Stimulated activated CD4-positive, alpha-beta T cell treated with anti-CD3 and anti-CD28 coated beads, Interleukin-15, amount 100 ng/mL, for 24 hours (primary cell): ENCODE measurements at places on chromosomes 7 and 10.
A peak's percentile ranks its signal among the peaks of the same experiment; 100 is the strongest.

DNA sequence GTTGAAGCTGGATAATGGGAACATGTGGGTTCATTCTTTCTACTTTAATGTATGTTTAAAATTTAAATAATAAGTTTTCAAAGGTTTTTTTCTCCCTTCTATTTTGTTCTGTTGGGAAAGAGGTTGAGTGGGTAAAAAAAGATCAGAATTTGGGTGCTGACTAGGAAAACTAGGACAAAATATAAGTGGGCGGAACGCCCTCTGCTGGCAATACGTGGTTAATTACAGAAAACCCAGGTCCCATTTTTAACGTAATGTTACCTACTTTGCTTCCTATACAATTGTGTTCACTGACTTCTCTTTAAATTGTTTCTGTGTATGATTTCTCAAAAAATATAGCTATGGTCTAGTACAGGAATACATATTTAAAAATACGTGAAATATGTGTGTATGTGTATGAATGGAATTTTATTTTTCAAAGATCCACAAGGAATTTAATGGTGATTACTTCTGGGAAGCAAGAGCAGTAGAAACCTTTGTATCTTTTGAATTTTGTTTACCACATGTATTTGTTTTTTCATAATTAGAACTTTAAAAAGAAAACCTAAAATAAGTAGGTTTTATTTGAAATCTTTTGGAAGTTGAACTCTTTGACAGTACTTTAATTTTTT is 8.7 kb downstream of the ECD start:
- peak; percentile 57 for DNase-seq

GRCh38 chr7:134939136-134939535 is 47.2 kb upstream of the AGBL3 start:
- DNase-seq: no peak

- no peak for DNase-seq
Observed at GRCh38 chr10:102604439-102604841, 39.8 kb upstream of the TRIM8 start.

DNA sequence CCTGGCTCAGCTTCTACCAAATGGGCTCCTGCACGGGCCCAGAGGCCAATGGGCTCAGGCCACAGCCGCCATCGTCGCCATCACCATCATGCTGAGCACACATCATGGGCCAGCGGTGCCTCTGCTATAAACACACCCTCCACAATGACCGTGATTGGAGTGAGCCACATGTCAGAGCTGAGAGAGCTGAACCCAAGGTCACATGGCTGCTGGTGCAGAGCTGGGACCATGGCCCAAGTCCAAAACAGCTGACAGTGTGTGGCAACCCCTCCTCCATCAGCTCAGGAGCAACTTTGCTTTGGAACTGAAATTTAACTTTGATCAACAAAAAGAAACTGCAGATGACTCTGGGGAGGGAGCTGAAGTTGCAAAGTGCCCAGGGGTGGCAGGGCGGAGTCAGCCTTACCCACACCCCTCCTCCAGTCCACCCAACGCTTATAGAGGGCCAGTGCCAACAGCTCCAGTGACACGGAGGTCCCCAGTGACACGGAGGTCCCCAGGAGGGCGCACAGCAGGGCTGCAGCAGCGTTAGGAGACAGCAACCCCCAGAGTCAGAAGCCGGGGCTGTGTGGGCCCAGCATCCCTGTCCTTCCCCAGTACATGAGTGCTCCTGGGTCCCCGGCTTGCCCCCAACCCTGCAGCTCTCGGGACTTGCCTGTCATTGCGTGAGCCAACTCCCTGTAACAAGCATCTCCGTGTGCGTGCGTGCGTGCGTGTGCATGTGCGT is 249.6 kb downstream of the ELFN1 start:
- DNase-seq: no peak

GRCh38 chr10:104101902-104102301 is 16.2 kb upstream of the COL17A1 start:
- no peak for DNase-seq

GRCh38 chr10:130723704-130724103 is 587.5 kb downstream of the GLRX3 start:
- DNase-seq: no peak

- DNase-seq: no peak
Observed at GRCh38 chr10:100773646-100774045, 28.3 kb downstream of the PAX2 start.

DNA sequence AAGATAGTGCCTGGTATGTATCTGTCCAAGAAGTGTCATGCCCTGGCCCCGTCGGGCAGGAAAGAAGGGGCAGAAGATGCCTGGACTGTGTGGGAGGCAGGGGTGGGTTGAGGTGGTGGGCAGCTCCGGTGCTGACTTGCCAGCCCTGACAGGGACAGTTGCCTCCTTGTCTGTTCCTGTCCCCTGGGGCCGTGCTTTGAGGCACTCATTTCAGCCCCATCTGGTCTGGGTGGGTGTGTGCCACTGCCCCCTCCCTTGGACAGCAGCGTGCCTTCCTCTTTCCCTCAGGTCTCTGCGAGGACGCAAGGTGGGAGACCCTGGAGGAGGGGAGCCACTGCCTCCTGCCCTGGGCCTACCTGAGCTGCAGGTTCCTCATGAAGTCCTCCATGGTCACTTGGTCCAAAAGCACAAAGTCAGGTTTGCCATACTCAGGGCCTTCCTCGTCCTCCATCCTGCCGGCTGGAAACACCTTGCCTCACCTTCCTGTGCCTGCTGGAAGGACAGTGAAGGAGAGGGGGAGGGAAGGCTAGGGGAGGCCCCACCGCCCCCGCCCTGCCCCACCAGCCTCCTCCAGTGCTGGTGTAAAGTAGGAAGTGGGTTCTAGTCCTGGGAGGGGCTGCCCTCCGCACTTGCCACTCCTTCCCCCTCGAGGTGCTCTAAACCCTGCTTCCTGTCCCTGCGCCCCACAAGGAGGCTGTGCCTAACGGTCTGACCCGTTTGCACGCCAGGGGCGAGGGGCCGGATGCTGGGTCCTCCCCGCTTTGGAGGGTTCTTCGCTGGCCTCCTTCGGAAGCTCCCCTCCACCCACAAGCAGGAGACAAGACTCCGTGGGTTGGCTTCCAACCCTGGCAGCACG is at the start of gene MYO1G:
MYO1G (minus strand) TSS at position 505 of the 856 bp plus-strand sequence; CDS start at position 451, 54 bp downstream.
- DNase-seq: peak; percentile 94

- no peak for DNase-seq
Observed at GRCh38 chr10:64059884-64060283, 538.7 kb downstream of the REEP3 start.

DNA sequence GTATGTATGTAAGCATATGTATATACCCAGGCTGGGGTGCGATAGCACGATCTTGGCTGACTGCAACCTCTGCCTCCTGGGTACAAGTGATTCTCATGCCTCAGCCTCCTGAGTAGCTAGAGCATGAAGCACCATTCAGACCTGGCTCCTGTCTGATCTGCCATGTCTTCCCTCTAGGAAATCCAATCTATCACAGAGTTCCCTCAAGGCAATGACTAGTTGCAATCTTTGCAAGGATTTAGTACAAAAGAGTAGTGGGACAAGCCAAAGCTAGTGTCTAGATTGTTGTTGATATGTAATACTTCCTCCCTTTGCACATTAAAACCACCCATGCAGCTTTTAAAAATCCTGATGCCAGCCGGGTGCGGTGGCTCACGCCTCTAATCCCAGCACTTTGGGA is 60.5 kb upstream of the PRKAR2B start:
- no peak for DNase-seq

DNA sequence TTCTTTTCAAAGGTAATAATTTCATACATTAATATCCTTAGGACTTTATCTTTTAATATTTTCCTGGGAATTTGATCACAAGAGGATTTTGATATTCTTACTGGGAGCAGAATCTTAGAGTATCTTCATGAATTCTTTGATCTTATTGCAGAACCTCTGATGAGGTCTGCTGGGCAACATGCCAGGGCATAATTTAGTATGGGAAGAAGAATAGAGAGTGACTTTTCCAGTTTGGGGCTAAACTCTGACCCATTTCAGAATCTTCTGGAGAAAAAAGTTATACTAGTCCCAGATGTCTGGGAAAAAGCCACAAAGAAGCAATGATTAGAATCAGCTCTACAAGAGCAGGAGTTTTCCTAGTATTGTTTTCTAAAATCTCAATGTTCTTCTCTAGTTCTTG is 28.0 kb upstream of the RSU1 start:
- no peak for DNase-seq

DNA sequence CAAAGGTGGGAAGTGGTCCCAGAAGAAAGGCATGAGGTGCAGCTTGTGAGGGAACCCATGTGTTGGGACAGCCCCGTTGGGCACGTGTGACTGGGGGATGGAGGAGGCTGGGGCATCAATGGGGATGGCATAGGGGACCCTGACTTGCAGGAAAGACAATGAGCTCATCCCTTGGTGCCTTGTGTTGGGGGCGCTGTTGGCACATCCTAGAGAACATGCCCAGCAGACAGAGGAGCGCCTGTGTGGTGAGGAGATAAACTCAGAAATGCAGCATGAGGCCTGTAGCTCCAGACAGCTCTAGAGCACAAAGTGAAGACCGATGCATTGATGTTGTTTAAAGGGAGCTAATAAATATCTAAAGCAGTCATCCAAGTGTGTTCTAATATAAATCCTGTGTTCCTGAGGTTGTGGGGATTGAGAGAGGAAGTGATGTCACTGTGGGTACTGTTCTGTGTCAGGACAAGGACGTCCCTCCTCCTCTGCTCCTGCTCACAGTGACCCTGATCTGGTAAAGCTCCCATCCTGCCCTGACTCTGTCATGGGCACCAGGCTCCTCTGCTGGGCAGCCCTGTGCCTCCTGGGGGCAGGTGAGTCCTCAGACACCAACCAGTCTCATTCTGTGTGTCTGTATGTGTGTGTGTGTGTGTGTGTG is 126.1 kb upstream of the PRSS58 start:
- DNase-seq: peak; percentile 43

DNA sequence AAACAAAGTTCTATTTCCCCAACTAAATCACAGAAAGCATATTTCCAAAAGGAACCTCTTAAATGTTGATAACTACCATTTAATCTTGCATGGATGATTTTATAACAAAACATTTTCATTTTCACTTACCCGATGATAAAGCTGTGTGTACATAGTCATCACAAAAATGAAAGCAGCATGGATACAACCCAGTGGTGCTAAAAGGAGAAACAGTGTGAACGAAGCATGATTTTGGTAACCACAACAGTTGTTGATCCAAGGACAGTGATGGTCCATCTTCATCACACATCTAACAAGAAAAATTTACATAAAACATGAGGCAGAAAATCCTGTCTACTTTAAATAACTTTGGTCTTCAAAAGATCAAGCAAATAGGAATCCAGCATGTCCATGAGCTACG is 4.7 kb downstream of the ZDHHC6 start:
- DNase-seq: no peak

DNA sequence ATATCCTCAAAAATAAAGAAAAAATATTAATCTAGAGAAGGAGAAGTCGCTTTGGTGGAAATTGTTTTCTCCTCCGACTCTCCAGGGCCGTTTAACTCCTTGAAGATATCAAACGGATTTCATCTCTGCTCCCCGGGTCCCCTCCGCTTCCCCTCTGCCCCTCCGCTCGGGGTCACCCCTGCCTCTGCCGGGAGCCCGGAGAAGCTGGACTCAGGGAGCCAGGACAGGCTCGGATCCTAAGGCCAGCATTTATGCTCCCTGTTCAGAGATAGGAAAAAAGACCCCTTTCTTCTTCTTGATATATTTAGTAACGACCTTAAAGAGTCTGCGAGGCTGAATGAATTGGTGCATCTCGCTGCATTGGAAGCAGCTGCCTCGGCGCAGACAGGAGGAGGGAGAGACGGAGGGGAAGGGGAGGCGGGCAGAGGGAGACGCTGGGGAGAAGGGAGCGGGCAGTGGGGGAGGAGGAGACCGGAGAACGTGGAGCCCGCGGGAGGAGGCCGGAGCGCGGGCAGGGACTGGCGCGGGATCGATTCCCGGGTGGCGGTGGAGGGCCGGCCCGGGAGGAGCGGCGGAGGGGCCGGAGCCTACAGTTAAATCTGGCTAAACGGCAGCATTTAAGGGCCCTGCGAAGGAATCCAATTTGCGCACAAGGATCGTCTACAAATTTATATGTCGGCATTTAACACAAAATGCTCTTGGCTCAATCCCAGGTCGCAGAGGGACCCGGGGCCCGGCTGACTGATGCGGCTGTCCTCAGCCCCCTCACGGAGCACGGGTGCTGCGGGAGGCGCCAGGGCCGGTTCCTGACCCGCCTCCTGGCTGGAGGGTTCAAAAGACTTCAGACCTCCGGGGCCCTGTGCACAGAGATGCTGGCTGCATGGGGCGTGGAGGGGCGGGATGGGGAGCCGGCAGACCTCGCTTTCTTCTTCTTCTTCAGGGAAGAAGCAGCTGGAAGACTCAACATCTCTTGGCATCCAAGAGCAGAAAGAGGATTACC is 55.6 kb downstream of the CRTAC1 start:
- no peak for DNase-seq
